Sigmoid colon (tissue), 7 donors: ENCODE measurements at places on chromosomes 2 and 18.

GRCh38 chr2:215684448-215685237 is 248.8 kb upstream of the FN1 start:
- DNase-seq = no peak

GRCh38 chr2:207813942-207814341 is 44.2 kb upstream of the FZD5 start:
- DNase-seq = no peak

GRCh38 chr18:73487966-73488365 is 620.2 kb upstream of the NETO1 start:
- no peak for DNase-seq

DNA sequence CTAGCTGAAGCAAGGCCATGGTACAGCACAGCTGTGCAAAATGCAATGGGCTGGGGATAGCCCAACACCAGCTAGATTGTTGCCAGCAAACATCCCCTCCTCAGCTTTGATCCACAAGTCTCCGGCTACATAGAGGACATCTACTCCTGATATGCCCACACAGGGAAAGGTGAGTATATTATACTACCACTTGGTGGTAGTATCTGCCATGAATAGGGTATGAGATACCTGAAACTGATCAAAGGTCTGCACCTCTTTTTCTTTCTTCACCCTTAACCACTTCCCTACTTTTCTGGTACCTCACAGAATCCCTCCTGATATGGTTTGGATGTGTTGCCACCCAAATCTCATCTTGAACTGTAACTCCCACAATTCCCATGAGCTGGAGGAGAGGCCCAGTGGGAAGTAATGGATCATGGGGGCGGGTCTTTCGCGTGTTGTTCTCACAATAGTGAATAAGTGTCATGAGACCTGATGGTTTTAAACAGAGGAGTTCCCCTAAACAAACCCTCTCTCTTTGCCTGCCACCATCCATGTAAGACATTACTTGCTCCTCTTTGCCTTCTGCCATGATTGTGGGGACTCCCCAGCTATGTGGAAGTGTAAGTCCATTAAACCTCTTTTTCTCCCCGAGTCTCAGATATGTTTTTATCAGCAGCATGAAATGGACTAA is 279.6 kb downstream of the TXNL1 start:
- DNase-seq = no peak

DNA sequence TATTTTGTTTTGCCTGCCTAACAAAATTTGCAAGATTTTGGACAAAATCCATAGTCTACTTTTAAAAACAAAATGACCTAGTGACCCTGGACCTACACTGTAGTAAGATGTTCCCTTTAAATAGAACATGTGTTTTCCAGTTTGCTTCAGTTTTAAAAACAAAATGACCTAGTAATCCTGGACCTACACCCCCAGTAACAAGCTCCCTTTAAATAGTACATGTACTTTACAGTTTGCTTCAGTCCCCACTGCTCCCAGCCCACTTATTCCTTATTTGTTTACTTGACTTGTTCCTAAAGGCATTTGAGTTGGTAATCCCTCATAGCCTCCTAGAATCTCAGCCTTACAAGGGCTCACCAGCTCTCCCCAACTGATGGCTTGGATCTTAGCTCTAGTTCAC is 34.5 kb upstream of the HTR2B start:
- no peak for DNase-seq

- no peak for DNase-seq
These were observed 11.4 kb upstream of the NEU4 start for GRCh38 chr2:241797441-241798080.

DNA sequence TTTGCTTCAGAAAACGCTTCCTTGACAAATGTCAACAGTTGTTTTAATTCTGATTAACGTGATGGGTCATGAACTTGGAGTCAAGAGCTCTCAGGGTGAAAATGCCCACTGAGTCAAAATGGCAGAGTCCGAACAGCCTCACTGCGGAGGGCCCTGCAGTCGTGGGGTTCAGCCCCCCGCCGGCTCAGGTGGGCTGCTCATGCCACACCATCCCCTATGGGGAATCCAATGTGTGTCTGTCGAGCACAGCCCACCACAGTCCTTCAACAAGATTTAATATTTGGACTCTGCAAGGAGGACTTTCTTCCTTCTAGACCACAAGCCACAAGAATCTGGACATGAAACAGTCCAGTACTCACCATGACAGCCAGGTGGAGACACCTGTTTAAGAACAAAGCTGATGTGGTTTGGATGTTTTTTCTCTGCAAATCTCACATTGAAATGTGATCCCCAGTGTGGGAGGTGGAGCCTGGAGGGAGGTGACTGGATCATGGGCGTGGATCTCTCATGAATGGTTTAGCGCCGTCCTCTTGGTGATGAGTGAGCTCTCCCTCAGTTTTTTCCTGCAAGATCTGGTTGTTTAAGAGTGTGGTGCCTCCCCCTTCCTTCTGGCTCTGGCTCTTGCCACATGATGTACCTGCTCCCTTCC is 201.0 kb downstream of the NDUFA10 start:
- DNase-seq = peak; percentile 36

DNA sequence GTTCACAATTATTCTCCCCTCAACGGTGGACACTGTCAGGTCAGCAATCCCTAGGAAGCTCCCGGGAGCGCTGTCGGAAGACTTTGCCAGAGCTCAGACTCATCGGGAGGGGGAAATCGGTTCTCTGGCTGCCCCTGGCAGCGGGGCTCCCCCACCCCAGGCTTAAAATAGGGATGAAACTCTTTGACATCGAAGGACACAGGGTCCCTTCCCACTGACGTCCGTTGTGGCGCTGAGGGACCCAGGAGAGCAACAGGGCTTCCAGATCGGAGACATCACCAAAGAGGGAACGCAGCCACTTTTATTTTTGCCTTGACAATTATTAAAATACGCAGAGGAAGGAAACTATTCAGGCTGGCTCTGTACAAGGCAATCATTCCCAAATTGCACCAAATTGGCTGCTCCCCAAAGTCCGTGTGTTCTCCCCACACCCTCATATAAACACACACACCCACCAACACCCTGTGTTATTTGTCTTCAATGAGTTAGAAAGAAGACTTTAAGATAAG is 249.0 kb downstream of the CDH20 start:
- no peak for DNase-seq

DNA sequence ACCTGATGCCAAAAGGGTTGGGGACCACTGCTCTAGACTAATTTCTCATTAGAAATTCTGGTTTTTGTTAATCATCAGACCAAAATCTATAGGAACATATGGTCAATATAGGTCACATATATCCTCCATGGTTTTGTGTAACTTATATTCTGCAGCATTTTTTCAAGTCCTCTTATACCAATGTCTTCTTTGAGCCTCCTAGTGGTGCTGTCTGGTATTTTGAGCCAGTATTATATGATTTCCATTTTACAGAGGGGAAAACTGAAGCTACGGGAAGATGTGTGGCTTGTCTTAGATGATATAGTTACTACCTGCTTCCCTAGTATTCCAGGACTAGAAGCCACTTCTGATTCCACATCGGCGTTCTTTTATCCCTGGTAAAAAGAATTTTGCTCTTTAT is 13.8 kb downstream of the MAPK4 start:
- DNase-seq = no peak

DNA sequence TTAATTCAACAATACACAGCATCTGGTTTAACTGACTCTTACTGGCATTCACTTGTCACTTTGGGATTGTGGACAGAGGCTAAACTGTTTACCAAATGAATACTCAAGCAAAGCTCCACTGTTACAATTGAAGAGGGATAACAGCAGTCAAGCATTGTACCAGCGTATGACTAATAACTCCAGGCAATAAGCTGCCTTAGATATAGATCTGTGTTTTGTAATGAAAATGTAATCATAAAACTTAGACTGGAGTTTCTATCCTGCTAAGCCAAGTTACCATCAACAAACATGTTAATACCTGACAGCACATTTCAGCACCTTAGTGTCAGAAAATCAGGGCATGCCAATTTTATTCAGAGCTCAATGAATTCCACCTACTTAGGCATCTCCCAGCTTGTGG is 889.5 kb downstream of the EPHA4 start:
- no peak for DNase-seq

- DNase-seq = no peak
These were observed 254.0 kb downstream of the KCNJ3 start for GRCh38 chr2:154952346-154952980.

- DNase-seq = no peak
These were observed 7.2 kb downstream of the SMYD1 start for GRCh38 chr2:88074854-88075292.

DNA sequence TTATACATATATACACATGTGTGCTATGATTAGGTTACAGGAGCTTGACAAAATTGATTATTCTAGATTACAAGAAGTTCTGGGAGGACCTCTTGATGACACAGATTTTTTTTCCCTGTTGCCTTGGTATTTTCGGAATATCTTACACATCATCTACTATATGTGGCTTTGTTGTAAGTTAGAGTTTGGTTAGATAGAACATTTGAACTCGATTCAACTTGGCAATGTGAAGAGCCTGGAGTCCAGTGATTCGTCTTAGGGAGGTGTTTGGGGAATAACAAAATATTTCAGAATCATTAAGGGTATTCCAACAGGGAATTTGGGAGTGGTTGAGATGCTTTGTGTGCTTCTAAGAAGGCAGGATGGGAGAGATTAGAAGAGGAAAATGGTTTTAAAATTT is 39.3 kb upstream of the EFEMP1 start:
- DNase-seq = no peak

GRCh38 chr2:233650981-233651380 is 14.7 kb downstream of the UGT1A10 start:
- no peak for DNase-seq

DNA sequence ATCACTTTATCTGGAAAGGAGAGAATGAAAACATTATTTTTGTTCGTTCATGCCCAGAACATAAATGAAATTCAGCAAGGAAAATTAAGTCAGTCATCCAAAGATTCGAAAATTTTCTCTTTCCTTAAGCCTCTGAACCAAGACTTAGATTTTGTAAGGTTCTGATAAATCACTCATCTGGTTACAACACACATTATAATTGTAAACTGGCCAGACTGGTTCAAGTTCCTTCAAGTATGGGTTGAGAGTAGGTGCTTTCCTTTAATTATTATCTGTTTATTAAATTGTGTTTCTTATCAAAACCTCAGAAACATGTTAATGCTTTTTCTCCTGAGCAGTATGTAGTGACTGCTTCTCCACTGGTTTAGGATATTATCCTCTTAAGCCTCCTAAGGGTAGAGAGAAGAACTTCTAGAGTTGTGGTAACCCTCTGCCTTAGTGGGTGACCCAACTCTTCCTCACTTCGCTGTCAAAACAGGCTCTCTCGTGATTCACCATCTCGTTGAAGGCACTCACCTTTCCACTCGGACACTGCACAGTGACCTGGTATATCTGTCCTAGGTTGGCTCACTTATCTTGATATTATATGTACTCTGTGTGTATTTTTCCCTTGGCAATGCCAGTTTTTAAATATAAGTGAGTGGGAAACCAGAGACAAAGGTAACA is 325.9 kb downstream of the PAX3 start:
- DNase-seq = no peak

- DNase-seq = no peak
These were observed 383.9 kb downstream of the ARHGAP15 start for GRCh38 chr2:143513081-143513480.

DNA sequence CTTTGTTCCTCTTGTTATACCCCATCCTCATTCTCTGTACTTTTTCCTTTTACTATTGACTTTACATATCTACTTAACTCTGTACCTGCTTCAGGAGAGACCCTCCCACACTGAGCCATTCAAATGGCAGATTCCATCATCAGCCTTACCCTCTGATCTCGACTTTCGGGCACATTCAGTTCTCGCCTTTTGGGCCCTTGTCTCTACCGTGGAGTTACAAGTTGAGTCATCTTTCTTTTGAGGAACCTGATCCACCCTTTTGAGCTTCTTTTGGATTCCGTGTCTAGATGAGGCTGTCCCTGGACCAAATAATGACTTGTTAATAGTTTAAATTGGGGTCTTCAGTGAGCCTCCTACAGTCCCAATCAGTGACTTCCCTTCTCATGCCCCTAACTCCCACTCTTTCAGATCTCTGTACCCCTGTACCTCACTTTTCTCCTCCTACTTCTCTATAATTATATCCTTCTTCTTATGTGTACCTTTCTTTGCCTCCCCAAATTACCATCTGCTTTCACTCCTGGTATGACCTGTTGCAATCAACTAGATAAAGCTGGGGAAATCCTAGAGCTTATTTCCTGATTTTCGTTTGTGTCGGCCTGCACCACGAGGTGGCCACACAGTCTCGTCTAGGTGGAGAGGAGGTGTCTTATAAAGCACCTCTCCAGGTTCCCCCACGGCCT is 17.2 kb downstream of the SP110 start:
- DNase-seq = no peak

GRCh38 chr2:203706403-203706802 is at the start of gene CD28:
Gene CD28, plus strand, starts transcription at chr2:203706639. Its CDS starts 58 bp downstream, at chr2:203706697.
- peak; percentile 69 for DNase-seq

- DNase-seq = no peak
These were observed 34.0 kb downstream of the LBH start for GRCh38 chr2:30265052-30266015.

GRCh38 chr2:200756618-200757321 is 54.9 kb upstream of the BZW1 start:
- DNase-seq = no peak

GRCh38 chr18:34627137-34627920 is 82.8 kb upstream of the DTNA start:
- DNase-seq = no peak

GRCh38 chr2:11675423-11676112 is 5.6 kb upstream of the NTSR2 start:
- no peak for DNase-seq

DNA sequence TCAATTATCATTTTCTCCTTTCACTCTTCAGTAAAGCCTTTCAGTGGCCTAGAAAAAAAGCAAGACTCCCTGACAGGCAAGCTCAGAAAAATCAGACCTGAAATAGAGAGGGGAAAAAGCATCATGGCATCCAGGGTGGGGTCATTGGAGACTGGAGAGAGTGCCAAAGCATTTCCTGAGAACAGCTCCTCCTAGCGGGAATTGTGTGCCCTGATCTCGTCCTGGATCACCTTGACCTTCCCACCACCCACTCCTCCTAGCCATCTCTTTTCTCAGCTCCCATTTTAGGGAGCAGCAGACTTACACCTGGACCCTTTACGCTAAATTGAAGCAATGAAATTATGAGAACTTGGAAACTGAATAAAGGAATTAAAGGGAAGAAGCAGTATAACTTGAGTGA is 176.6 kb downstream of the VWC2L start:
- DNase-seq = no peak

- peak; percentile 24 for DNase-seq
These were observed 17.3 kb downstream of the PCARE start for GRCh38 chr2:29057006-29057405.

DNA sequence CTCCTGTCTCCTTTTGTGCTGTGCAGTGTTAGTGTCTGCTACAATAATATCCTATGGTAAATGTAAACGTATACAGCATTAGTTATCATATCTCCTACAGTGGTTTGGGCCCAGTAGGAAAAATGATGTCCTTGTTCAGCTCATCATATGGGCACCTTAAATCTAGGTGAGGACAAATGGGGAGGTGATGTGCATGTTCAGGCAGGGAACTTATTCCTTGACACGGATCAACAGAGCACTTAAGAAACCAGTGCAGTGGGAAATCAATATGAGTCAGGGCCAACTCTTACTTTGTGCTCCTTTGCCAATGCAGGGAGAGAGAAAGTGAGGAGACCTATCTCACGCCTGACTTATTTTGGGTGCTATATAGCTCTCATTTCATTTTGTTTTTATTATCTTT is 76.4 kb downstream of the KLHL14 start:
- DNase-seq = no peak

GRCh38 chr2:104120171-104120570 is 733.7 kb upstream of the POU3F3 start:
- DNase-seq = no peak
